ENCODE measurements at places on chromosomes 12 and 14.

DNA sequence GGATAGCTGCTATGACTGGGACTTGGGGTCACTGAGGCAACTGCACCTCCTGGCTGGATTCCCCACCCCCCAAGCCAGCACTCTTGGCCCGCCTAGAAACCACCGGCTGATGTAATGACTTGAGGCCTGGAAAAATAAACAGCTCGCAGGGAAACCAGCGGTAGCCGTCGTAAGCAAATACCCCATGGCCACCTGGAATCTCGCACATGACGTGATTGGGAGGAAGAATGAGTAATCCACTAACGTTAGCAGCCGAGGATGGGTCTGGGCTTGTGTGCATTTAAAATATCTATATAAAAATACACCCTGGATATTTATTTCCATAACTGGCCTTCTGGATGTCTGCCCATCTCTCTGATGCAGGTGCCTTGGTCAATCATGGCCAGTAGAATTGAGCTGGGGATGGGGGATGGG is 120.1 kb downstream of the SMOC1 start:
- peak; percentile 84 for DNase-seq

- DNase-seq = no peak
These were observed 133.4 kb downstream of the KICS2 start for GRCh38 chr12:64088431-64089349.

- no peak for DNase-seq
These were observed 75.6 kb upstream of the BCL11B start for GRCh38 chr14:99347561-99347960.

DNA sequence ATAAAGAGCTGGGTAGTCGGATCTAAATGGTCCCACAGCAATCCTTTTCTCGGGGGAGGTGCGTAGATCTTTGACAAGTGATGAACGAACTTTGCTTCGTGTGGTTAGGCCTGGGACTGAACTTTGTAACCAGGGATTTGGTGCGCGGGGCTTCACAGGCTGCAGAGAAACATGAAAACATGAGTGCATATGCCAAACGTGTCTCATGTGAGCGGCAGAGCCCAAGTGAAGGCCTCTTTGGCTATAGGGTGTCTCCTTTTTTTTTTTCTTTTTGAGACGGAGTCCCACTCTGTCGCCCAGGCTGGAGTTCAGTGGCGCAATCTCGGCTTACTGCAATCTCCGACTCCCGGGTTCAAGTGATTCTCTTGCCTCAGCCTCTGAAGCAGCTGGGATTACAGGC is 12.0 kb upstream of the RIOX1 start:
- DNase-seq = no peak

- DNase-seq = no peak
These were observed 7.3 kb upstream of the SNRNP35 start for GRCh38 chr12:123450636-123451035.

DNA sequence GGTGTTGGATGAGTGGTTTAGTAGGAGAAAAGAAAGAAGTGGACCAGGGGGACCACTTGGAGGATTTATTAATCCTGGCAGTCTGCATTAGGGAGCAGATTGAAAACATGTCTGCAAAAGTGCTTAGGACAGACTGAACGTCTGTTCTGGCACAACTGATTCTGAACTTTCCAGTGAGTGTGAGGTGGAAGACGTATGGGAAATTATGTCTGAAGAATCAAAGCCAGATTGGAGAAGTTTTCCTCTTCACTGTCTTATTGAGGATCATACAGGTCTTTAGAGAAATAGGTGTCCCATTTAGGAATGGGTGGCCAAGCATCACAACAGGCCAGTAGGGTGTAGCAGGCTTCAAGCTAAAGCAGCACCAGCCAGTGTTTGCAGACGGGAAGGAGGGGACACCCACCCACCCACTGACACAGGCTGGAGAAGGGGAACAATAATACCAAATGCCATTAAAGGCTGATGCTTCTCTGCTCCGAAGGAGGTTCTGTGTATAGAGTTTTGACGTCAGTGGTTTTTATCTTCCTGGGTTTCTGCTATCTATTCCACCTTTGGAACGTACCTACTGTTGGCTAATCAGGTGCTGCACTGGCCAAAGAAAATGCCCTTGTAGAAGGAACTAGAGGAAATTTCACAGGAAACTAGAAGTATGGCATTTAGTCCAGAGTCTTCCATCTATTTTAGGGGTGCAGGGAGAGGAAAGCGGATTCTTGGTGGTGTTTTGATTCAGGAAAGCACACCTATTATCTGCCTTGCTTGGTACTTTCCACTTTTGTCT is 1.8 kb downstream of the SRRM4 start:
- no peak for DNase-seq

DNA sequence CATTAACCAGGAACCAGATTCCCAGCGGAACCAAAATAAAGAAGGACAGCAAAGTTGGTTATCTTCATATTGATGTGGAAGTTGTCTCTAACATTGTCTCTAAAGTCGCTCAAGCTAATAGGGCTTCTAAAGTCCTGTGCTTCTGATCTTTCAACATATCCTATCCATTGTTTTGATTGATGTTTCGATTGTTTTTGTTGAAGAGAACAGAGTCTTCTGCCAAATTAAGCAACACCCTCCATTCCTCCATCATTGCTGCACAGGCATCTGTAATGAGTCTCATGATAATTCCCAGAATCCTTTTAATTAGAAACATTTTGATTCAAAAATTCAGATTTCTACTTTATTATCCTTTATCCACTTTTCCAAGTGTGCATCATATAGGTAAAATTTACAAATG is 71.6 kb upstream of the AVPR1A start:
- DNase-seq = no peak

DNA sequence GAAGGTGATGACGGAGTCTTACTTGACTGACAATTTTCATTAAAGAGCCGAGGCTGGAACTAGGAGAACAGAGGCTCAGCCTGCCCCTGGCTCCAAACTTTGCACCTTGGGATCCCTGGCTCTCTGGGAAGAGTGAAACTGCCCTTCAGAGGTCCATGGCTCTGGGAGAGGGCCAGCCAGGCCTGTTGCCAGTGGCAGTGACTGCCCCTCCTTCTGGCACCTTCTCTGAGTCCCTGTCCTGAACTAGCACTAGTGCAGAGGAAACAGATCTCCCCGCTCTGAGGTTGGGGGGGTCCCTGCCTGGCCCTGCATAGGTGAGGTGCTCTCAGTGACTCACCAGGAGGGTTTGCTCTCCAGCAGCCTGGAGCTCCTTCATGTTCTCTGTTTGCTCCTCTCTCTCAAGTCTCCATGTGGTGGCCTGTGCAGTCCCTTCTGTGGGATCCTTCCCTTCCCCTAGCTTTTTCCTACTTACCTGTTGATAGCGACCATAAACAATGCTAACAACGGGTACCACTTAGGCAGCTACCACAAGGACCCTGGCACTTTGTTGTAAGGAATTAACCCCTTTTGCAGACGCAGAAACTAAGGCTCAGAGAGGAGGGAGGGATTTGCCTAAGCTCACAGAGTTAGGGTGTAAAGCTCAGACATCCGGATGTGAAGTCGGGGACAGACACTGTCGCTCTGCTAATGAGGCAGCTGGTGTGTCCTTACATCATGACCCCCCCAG is 22.4 kb downstream of the FAM222A start:
- DNase-seq = no peak

DNA sequence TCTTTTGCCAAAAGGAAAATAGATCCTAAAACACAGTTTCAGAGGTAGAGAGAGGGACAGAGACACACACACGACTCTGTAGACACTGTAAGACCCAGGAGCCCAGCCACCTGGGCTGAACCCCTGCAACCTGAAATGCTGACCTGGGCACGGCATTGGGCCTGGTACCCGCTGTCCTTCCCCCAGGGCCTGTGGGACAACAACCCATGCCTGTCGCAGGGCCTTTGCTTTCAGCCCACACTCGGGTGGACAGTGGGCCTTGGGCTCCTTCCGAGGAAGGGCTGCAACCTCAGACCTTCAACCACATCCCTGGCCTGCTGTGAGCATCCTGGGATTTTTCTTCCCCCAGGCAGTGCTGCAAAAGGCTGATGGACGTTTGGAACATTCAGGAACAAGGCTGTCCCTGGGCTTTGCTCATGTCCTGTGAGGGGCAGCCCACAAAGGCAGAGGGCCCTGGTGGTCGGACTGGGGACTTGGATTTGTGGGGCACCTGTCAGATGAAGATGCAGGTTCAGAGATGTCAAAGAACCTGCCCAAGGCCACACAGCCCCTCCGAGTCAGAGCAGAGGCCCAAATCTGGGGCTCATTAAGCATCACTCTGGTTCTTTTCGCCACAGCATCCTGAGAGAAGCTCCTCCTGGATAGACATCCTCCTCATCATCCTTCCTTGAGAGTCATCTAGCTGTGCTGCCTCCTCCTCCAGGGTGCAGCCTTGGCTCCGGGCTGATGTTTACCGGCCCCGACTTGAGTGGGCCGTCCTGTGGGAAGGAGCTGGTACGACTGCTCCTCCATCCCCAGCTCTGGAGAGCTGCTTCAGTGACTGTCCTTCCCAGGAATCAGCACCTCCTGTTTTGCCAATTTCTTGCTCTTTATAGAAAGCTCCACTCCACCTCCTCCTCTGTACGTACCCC is 32.7 kb downstream of the CCDC92 start:
- DNase-seq = no peak

GRCh38 chr12:75556311-75556899 is 45.0 kb upstream of the KRR1 start:
- no peak for DNase-seq

DNA sequence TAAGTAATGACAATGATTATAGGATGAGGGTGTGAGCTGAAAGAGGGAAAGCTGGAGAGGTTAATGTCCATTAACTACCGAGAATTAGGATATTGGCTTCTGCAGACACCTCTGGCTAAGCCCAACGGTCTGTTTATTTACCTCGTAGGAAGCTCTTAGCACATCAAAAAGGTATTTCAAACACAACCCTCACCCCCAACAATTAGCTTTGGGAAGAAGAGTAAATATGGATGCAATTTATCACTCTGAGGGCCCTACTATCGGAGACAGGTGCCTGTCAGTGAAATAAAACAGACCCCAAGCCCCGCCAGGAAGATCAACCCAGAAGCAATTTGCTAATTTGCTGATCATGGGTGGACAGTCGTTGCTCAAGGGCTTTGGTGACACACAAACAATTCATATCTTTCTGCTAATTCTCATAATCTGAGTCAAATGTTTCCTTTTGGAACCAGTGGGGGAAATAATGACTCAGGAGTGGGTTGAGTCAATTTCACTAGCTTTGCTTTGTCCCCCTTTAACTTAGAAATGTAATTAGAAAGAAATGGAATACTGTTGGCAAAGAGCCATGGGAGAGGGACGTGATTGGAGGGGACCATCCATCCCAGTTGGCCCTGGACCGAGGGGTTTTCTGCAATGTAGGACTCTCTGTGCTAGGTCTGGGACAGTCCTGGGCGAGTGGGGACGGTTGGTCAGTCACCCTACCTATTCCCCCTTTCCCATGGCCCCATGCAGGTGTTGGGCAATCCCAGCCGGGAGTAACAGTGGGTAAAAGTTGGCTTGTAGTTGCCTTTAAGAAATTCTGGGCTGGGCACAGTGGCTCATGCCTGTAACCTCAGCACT is 99.1 kb upstream of the MED13L start:
- no peak for DNase-seq

- DNase-seq = no peak
These were observed 63.3 kb downstream of the TSHR start for GRCh38 chr14:81018684-81019083.

DNA sequence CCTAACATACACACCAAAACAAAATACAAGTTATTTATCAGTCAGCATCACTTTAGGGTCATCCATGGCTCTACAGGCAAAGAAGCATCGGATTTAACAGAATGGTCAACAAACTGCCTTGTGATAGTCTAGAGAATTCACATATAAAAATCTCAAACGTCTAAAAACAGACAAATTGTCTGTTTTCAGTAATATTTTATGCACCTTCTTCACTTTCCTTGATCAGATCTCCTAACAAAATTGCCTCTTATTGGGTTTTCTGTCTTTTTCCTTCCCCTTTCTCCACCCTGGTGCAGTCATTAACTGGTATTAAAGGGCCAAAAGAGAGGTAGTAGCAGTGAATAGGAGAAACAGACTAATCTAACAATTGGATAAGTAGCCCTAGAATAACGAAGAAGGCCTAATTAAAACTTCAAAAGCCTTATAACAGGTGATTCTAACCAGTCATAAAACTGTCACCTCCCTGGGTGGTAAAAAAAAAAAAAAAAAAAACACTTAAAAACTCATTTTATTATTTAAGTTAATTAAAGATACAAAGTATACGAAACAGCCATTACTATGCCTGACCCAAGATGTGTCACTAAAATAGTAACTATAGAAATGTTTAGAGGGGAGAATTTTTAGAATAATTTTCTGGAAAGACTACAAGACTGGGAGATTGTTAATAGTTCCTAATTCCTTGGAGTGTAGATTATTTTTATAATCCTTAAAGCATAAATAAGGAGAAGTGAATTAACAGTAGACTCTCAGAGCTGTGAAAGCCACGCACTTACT is 1.5 kb downstream of the KIF21A start:
- no peak for DNase-seq

DNA sequence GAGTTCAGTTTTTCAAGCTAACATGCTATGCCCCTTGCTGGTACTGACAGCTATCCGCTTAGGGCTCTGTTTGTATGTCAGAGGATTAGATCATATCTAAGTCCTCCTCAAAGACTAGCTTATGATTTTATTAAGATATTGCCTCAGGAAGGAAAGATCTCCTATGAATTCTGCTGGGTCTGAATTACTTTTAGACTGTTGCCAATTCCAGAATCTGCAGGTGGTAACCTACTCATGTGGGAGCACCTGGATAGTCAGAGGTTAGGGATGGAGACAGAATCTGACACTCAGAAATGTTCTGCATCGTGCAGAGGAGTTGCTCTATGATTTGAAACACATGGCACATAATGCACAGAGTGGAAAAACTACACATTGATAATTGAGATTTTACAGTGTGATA is 843.4 kb downstream of the SLC6A15 start:
- DNase-seq = no peak

GRCh38 chr12:123171967-123172366 is 21.1 kb upstream of the PITPNM2 start:
- DNase-seq = no peak

GRCh38 chr12:63066782-63067181 is 84.2 kb downstream of the AVPR1A start:
- DNase-seq = no peak
